ENCODE measurements at places on chromosomes 2 and 18.
A peak's percentile ranks its signal among the peaks of the same experiment; 100 is the strongest.

DNA sequence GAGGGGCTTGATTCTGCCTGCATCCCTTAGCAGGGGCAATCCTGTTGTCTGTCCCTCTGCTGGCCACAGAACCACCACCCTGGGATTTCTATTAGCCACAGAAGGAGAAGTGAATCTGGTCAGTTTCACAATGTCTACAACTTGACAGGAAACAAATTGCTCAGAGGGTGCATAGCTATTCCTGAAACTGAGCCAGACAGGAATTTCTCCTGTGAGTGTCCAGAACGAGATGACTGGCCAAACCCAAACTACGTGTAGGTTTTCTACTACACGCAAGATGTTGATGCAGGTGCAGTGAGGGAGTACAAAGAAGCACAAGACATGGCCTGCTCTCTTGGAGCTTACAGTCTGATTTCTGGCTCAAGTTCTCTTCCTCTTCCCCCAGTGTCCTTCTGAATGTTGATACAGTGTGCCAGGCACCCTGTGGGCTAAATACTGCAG lies 201.9 kb downstream of the CLIP4 start:
- DNase-seq: peak; percentile 12

GRCh38 chr18:12340945-12341660 lies 33.1 kb downstream of the TUBB6 start:
- no peak for DNase-seq

GRCh38 chr18:75408554-75409506 lies 18.7 kb downstream of the SMIM21 start:
- no peak for DNase-seq

- no peak for DNase-seq
These were observed 201.7 kb upstream of the HS6ST1 start for GRCh38 chr2:128520340-128520739.

DNA sequence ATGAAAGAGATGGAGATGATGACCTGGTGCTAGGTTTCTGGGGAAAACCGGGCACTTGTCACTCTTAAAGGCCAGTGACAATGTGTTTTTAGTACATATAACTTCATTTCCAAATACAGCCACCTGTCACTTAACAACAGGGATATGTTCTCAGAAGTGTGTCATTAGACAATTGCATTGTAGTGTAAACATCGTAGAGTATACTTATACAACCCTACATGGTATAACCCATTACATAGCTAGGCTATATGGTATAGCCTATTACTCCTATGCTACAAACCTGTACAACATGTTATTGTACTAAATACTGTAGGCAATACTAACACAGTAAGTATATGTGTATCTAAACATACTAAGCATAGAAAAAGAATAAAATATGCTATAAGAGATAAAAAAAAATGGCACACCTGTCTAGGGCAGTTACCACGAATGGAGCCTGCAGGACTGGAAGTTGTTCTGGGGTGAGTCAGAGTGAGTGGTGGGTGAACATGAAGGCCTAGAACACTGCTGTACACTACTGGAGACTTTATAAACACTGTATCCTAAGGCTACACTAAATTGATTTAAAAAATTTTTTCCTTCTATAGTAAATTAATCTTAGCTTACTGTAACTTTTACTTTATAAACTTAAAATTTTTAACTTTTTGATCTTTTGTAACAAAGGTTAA lies 123.2 kb downstream of the THADA start:
- no peak for DNase-seq

DNA sequence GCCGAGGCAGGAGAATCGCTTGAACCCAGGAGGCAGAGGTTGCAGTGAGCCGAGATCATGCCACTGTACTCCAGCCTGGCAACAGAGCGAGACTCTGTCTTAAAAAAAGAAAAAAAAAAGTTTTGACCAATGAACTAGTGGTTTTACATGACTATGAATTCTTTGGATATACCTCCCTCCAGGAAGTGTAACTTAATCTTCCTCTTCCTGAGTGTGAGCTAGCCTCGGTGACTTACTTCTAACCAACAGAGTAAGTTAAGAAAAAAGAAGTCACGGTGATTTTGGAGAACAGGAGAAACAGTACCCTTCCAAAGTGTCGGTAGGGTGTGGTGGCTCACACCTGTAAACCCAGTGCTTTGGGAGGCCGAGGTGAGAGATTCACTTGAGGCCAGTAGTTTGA lies 7.1 kb downstream of the TIA1 start:
- DNase-seq: no peak

- DNase-seq: no peak
These were observed 748 bp downstream of the FMNL2 start for GRCh38 chr2:152335726-152336118.

DNA sequence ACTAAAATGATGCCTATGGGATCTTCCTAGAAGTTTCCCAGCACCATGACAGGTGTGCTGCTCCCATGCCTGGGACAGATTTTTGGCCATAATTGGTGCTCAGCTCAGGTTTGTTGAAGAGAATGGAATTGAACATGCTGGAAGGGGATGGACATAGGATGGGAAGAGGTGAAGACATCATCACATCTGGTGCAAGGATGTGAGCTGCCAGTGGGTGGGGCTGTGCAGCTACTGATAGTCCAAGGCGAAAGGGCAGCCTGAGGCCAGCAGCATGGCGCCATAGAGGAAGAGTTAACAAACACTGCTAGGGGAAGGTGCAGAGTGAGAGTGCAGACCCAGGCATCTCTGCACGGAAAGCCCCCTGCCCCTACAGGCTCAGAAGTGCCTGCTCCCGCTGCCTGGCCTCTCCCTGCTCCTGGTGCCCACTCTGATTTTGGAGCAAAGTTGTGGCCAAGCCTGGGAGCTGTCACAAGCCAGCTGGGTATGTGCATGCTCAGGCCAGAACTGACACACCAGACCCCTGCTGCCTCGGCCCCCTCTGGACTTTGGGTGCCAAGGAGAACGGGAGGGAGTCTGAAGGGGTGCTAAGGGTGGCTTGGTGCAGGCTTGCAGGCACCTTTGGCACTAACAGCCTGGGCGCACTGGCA lies 178.6 kb downstream of the ZBTB7C start:
- DNase-seq: peak; percentile 9

DNA sequence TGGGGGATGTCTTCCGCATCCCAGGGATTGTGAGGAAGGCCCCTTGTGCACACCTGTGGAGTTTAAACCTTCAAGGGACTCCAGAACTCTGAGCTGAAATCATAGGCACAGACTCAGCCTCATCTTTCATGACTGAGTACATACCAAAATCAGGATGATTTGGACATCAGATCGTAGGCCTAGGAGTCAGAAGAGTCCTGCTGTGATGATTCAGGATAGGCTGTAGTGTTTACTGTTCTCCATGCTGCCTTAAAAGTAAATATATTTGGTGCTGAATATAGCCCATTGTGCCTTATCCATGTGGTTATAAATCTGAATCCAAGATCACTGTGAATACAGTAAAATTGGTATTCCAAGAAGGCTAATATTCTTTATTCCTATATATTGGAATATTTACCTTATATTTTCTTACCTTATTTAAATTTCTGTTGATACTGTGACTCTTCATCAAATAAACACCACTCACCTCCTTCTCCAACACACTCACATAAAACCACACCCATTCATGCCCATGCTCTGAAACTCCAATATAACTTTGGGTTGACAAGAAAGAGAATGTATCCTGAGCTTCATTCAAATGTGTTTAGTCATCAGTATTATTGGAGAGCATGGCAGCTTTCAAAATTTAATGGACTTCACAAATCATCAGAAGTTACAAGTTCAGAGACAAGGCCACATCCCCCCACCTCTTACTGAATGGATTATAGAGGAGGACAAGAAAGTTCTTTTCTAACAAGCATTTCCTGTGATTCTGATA lies 561.4 kb upstream of the LINC00305 start:
- no peak for DNase-seq

DNA sequence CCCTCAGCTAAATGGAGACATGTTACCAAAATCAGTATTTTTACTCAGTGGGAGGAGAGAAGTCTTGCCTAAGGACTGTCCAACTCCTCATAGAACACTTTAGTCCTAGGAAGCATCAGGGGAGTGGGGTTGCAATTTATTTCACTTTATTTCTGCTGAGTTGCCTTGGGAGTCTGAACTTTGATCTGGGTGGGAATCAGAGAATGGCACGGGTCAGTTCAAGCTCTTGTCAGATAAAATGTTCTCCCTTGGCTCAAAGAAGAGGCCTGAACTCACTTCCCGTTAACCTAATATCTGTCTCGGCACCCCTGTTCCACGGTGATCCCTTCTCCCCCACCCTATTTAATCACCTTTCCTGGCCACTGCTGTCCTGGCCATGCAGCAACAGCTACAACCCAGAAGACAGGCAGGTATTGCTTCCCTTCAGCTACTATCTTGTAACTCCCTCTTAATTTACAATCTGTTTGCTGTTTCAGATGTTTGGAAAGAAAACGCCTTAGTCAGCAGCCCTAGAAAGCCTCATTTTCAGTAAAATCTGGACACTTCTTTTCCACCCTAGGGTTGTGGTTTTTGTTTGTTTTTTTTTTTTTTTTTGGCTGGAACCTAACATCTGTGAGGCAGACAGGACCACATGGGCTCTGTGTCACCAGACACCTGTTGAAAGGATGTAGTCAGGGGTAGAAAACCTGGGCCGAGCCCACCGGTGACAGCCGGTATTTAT lies 52.5 kb downstream of the SERTAD2 start:
- no peak for DNase-seq

GRCh38 chr2:16031058-16031847 lies 90.9 kb downstream of the MYCN start:
- DNase-seq: no peak

- no peak for DNase-seq
These were observed 6.5 kb upstream of the UCN start for GRCh38 chr2:27314709-27315108.

- peak; percentile 85 for DNase-seq
These were observed 7.2 kb downstream of the POMC start for GRCh38 chr2:25161055-25161781.

GRCh38 chr2:156896294-156896693 lies 361.2 kb upstream of the GALNT5 start:
- no peak for DNase-seq

- no peak for DNase-seq
These were observed 129.4 kb upstream of the EML6 start for GRCh38 chr2:54594048-54594447.

DNA sequence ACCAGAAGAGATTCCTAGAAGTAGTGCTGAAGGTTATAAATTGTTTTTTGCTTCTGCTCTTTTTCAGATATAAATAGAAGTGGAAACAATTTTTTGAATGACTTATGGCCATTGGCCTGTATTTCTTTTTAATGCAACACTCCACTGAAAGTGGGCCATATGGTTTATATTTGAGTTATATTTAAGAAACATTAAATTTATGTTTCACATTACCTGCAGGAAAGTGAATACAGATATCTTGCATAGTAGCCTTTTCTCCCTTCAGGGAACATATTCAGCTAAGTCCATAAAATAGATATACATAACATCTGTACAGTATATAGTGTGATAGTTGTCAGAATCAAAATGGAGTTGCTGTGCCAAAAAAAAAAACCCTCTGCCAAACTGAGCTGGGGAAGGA lies 53.1 kb upstream of the EFEMP1 start:
- no peak for DNase-seq

DNA sequence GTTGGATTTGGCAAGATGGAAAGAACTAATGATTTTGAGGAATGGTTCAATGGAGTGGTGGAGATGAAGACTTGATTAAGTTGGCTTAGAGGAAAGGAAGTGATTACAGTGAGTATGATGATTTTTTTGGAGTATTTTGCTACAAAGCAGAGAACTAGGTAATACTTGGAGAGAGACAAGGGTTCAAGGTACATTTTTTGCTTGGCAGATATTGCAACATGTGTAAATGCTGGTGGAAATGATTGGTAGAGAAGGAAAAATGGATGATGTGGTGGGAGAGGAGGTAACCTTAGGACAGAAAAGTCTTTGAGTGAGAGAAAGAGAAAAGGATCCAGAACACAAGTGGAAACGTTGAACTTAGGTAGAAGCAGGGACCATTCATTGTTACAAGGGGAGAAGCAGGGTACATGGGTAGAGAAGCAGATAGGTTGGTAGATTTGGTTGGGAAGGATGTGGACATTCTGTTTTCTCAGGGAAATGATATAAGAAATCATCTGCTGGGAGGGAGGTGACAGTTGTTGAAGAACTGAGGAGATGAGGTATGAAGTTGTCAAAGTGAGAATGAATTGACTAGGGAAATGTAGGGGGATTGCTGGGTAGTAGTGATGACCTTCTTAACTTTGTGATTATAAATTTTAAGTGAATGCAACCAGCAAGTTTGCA lies 6.5 kb downstream of the EHBP1 start:
- DNase-seq: no peak

DNA sequence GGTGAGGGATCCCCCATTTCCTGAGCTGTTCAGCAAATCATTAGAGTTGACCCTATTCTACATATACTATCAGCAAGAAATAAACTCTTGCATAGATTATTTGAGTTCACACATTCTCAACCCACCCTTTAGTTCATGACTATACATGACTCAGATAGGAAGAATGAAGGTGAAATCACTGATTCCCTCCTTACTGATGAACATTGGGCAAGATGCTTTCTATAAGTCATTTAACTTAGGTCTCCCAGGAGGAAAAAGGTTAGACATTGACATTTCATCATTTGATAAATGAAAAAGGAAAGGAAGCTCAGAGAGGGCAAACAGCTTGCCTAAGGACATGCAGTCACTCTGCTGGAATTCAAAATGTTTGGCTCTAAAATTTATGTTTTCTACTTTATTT lies 408.0 kb downstream of the TMEM182 start:
- DNase-seq: no peak

GRCh38 chr18:55910296-55910695 lies 322.3 kb upstream of the TCF4 start:
- DNase-seq: no peak

GRCh38 chr18:2540575-2540974 lies 30.7 kb downstream of the METTL4 start:
- no peak for DNase-seq

DNA sequence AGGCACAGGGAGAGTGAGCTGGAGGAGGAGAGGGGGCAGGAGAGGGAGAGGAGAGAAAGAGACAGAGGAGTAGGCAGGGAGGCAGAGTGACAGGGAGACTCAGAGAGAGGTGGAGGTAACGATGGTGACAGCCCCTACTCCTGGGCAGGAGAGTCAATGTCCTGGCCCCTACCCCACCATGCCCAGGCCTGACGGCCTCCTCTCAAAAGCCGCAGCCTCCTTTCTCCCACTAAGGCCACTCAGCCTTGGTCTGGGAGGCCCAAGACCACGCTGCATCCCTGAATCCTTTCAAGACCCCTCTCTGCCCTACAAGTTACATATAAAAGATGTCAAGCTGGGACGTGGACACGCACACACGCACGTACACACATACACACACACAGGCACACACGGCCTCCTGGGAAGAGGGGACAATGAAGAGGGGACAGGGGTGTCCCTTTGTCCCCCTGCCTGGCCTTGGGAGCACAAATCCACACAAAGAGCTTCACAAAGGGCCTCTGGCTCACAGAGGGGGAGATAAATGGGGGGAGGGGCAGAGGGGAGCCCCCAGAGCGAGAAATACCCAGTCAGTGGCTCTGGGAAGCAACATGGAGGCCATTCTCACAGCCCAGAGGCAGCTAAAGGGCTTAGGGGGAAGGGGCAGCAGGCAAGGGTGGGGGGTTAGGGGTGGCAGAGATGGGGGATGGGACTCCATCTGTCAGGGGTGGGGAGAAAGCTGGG lies 19.5 kb upstream of the TNS1 start:
- DNase-seq: no peak
